ENCODE measurements at places on chromosomes 2 and 18.

DNA sequence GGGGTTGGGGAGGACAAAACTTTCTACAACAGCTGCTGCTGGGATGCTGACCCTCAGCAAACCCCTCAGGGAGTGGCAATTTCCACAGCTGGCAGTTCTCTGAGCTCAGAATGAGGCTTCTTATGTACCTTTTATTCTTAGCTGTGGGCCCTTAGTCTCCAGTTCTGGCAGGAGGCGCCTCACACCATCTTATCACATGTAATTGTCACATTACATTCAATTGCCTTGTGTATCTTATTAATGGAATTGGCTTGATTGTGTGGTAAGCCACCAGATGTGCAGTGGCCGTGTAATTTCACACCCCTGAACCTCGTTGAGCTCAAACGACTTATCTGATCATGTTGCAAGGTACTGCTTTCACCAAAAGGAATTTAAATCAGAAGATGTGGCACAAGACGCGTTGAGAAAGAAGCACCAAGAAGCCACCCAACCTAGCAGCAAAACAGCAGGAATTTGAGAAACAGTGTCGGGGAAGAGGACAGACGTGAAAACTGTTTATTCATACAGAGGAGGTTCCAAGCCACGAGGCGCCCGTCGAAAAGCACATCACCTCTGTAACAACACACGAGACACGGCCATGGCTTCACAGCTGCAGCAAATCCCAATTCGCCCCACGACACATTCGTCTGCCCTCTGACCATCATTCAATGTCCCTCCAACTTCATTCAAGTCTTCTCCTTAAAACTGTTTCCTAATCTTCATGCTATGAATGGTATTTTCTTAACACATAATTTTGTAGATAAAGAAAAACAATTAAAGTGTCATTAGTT is 53.6 kb upstream of the LPIN2 start:
- no peak for DNase-seq

DNA sequence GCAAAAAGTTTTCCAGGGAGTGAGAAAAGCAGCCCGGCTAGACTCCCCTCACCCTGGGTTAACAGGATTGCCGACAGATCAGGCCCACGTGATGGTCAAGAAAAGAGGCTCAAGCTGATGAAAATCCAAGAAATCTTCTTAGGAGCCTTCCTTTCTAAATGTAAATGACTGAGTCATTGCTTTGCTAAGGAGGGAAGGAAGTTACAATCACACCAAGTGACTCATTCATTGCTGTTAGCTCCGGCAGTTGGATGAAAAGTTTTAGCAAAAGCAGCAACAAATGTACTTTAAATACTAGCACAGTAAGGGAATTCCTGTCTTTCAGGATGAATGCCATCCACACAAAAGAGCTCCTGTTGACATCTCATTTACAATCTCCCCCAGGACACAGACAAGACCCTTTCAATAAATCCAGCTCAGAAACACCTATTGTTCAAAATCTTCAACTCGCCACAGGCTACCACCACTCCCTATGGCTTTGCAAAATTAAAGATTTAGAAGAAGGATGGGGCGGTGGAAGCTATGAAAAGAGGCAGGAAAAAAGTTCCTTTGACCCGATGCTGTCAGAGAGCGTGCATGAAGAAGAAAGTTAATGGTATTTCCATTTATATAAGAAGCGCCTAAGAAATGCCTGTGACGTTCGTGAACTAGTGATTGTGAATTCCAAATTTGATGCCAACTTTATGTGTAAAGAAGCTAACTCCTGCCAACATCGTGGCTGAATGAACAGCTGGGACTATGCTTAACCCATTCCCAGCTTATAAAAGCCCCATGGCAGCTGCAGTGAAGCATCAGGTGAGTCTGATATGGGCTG is 153.7 kb downstream of the TGIF1 start:
- no peak for DNase-seq

GRCh38 chr2:55459279-55459678 is 39.6 kb upstream of the CCDC88A start:
- DNase-seq: no peak

DNA sequence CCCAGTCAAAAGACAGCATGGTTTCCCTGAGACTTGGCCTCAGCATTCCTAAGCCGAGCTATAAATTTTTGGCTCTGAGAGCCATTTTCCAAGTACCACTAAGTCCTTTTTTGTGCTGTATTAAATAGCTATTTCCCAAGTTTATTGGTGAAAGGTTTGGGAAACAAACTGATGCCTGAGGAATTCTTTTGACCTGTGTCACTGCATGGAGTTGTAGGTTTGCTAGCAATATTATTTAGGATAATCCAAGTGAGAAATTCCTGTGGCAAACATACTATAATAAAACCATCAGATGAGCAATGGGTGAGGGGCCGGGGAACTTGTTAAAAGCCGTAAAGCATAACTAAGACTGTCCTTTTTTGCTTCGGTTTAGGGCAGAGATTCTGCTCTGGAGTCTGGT is 28.4 kb downstream of the ARHGAP28 start:
- no peak for DNase-seq

DNA sequence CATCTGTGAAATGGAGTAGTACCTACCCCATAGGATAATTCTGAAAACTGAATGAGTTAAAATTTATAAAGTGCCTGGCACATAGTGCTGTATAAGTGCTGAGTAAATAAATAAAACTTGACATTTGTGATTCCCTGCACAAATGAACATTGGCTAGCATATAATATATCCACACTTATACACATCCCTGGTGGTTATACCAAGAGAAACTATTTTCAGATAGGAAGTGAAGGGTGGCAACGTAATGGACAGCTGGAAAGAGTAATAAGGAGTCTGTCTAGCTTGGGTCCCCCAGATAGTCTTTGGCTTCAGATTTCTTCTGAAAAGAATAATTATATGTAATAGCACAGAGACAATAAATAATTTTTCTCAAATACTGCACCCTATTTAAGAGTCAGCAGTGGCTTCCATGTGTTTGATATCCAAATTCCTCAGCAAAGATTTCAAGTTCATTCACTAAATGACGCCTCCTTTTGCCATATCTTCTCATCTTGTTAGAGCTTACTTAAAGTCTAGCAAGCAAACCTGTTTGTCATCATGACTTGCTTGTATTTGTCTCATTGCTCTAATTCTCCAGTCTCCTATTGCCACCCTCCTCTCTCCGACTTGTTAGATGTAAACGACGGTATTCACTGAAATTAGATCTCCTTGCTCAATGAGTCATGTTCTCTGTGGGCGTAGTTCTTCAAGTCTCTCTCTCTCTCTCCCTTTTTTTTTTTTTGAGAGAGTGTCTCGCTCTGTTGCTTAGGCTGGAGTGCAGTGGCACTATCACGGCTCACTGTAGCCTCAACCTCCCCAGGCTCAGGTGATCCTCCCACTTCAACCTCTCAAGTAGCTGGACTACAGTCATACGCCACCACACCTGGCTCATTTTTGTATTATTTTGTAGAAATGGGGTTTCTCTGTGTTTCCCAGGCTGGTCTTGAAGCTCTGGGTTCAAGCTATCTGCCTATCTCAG is 8.7 kb upstream of the ADGRF3 start:
- no peak for DNase-seq

DNA sequence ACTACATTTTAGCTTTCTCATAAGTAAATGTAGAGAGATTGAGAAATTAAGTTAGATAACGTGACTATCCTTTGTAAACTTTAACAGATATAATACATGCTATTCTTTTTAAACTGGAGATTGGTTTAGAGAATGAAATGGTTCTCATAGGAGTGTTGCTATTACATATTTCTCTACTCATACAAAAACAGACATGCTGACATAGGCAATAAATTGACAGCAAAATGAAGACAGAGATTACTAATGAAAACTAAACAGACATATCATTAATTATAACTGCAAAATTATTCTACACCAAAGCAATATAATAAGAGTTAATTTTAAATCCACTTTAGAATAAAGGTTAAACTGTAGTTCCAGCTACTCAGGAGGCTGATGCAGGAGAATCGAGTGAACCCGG is 227.6 kb downstream of the CBLN2 start:
- DNase-seq: no peak

DNA sequence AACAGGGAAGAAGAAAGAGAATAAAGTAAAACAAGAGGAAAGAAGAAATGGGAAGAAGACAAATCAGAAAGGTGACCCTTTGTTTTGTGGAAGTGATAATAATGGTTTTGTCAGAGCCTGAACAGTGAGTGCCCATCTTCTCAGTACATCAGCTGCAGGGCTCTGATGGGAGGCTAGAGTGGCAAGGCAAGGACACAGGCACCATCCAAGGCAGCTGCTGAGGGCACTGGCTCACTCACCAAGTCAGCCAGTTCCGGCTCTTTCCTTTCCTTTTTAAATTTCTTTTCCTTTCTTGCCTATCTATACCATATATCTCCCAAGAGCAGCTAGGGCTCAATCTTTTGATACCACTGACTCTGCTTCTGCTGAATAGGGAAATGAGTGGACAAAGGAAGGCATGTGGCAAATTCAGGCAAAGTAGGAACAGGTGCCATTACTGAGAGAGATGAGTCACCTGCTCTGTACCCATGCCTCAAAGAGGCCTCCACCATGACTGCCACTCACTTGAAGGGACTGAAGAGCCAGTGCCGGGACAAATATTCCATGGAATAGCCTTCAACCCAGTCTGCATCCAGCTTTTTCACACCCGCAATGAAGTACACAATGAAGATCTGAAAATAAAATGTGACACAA is 6.2 kb downstream of the GGCX start:
- no peak for DNase-seq

DNA sequence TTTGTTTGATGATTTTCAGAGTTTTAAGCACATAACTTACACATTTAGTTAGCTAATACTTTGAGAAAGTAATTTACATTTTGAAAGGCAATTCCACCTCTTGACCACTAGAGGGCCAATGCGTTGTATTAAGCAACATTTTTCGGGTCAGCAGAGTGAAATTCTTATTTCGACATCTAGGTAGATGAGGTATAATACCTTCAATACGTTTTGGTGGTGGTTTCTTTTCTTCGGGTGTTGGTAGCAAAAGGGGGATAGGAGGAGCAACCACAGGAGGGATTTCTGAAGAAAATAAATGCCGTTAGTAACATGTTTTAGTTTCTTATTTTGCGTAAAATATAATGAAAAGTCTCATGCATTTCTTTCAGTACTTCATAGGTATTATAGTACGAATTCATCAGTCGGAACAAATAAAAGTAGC is 106.3 kb downstream of the TTN start:
- DNase-seq: no peak

DNA sequence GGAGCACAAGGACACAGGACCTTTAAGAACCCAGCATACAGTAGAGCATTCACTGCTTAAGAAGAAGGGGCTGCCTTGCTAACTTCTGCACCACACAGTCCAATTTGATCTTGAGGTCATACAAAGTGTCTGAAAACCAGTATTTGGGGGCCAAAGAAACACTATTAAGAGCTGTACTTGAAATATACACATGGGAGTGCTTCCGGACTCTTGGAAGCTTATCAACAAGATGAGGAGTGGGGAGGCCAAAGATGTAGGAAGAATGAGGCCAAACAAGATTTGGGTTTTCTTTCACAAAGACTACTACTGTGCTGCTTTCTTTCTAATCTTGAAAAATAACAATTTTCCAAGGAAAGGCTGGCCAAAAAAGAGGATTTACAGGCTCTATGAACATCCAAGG is 24.8 kb upstream of the MALL start:
- no peak for DNase-seq

GRCh38 chr2:111176388-111176787 is 55.7 kb downstream of the BCL2L11 start:
- DNase-seq: no peak

GRCh38 chr2:127083819-127084503 is 23.0 kb downstream of the BIN1 start:
- DNase-seq: no peak

- DNase-seq: no peak
Measured at GRCh38 chr2:218452079-218452478, 33.2 kb downstream of the VIL1 start.

- DNase-seq: no peak
Measured at GRCh38 chr2:141630407-141630930, 500.3 kb downstream of the LRP1B start.

GRCh38 chr18:48940854-48941611 is 9.7 kb downstream of the SMAD7 start:
- no peak for DNase-seq

- DNase-seq: no peak
Measured at GRCh38 chr2:148885988-148886387, 11.0 kb downstream of the KIF5C start.

DNA sequence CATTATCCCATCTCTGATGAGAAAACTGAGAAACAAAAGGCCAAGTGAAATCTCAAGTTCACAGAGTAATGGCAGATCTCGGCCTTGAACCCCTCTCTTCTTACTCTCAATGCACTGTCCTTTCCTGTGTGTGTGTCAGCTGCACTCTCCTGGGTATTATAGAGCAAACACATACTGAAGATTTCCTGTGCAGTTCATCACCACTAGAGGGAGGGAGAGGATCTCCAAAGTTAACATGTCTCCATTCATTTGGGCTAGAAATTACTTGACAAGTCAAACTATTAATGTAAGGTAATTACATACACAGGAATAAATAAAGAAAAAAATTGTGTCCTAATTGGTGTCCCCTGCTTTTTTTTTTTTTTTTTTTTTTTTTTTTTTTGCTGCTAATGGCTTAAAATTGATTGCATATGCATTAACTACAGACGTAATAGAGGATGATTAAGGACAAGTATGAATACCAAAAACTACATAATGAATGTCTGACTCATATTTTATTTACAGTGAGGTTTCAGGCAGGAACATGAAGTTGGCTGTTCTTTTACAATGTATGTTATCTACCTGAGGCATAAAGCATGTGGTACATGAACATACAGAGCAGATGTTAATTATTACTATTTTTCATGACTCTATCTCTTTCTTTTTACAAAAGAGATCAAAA is 269.2 kb downstream of the NYAP2 start:
- DNase-seq: no peak

GRCh38 chr18:74949611-74950010 is 259.3 kb downstream of the PTGR3 start:
- no peak for DNase-seq

GRCh38 chr18:11494107-11494506 is 115.3 kb upstream of the SLC35G4 start:
- DNase-seq: no peak

GRCh38 chr2:229257985-229258384 is 13.1 kb downstream of the PID1 start:
- no peak for DNase-seq

- DNase-seq: no peak
Measured at GRCh38 chr18:6257950-6258349, 156.8 kb downstream of the L3MBTL4 start.

- DNase-seq: no peak
Measured at GRCh38 chr2:230152334-230152733, 67.5 kb downstream of the SP110 start.

GRCh38 chr2:53033411-53033810 is 734.2 kb upstream of the CHAC2 start:
- no peak for DNase-seq

- no peak for DNase-seq
Measured at GRCh38 chr2:74658516-74658915, 4.5 kb downstream of the SEMA4F start.

GRCh38 chr2:109333414-109334210 is 204.6 kb downstream of the SH3RF3 start:
- DNase-seq: no peak

Data from activated CD8-positive, alpha-beta memory T cell treated with anti-CD3 and anti-CD28 coated beads for 48 hours (primary cell).